ENCODE measurements at places on chromosomes 1 and 21. TPM values are rescaled to one million over a fixed set of nuclear protein-coding genes. Genes with fewer than 3 reads are reported as not detected.

LMOD1 gene
- total RNA-seq, result not detected

RNU1-1 gene
- total RNA-seq, result 7.3 TPM

NTMT2 gene
- total RNA-seq, result not detected

SMIM1 gene
- 1.0 TPM for total RNA-seq

DNASE2B gene
- total RNA-seq, result not detected

FOXO6 gene
- total RNA-seq, result 0.49 TPM

All from A549 treated with DMSO at 1 μM for 4 hours (cell line).